Right lobe of liver (tissue), 6 donors: ENCODE measurements at places on chromosomes 2 and 18.

GRCh38 chr2:113930448-113930847 lies 40.6 kb downstream of the ACTR3 start:
- no peak overlapping the region for H3K4me3 ChIP-seq
- no peak for DNase-seq
- no peaks in the 10 kb centered on the region for H3K4me1 ChIP-seq
- no peak overlapping the region for H3K27ac ChIP-seq
- peaks cover 56% of the 10 kb centered on the region for H3K36me3 ChIP-seq

DNA sequence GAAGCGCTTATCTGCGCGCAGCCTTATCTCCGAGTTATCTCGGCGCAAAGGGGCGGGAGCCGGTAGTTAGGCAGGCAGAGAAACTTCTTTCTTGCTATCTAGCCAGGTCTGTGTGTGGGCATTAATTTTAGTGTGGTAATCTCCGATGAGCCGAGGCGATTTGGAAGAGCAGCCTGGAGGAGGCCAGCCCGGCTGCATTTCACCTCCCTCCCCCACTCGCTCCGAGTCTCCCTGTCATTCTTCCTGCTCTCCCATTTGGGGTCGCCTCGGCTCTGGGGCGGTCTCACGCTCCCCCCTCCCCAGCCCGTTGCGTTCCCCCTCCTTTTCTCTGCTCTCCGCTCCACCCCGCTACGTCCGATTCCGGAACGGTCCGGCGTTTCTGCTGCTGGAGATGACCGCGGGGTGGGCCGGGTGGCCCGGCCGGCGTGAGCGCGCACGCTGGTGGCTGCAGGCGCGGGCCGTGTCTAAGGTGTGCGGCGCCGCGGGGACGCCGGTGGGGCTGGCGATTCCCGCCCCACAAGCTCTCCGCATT lies 566 bp downstream of the GATA6 start:
- peak overlapping the region; percentile 50 for H3K4me3 ChIP-seq
- H3K27me3 ChIP-seq: no peaks in the 10 kb centered on the region
- H3K36me3 ChIP-seq: no peaks in the 10 kb centered on the region
- DNase-seq: peak; percentile 67
- peak overlapping the region; percentile 98 for H3K27ac ChIP-seq

- no peaks in the 10 kb centered on the region for H3K36me3 ChIP-seq
- H3K27ac ChIP-seq: no peak overlapping the region
- no peak overlapping the region for H3K4me3 ChIP-seq
- no peaks in the 10 kb centered on the region for H3K4me1 ChIP-seq
- DNase-seq: no peak
Observed at GRCh38 chr2:163717993-163718680, 17.7 kb downstream of the FIGN start.

- no peaks in the 10 kb centered on the region for H3K36me3 ChIP-seq
- no peak for DNase-seq
- no peak overlapping the region for H3K27ac ChIP-seq
- no peaks in the 10 kb centered on the region for H3K27me3 ChIP-seq
Observed at GRCh38 chr2:172811027-172811426, 75.4 kb downstream of the RAPGEF4 start.

- no peaks in the 10 kb centered on the region for H3K36me3 ChIP-seq
- no peak overlapping the region for H3K4me3 ChIP-seq
- no peaks in the 10 kb centered on the region for H3K4me1 ChIP-seq
Observed at GRCh38 chr18:62839874-62840713, 124.8 kb downstream of the PHLPP1 start.

- H3K4me3 ChIP-seq: no peak overlapping the region
Observed at GRCh38 chr2:151786483-151786882, 41.7 kb downstream of the ARL5A start.

GRCh38 chr18:7890075-7890474 lies 323.0 kb downstream of the PTPRM start:
- H3K4me3 ChIP-seq: no peak overlapping the region
- H3K4me1 ChIP-seq: no peaks in the 10 kb centered on the region
- no peaks in the 10 kb centered on the region for H3K36me3 ChIP-seq
- DNase-seq: no peak

GRCh38 chr2:158024288-158024898 lies 77.3 kb upstream of the UPP2 start:
- H3K4me1 ChIP-seq: no peaks in the 10 kb centered on the region
- no peak overlapping the region for H3K27ac ChIP-seq
- no peak for DNase-seq
- H3K27me3 ChIP-seq: no peaks in the 10 kb centered on the region

DNA sequence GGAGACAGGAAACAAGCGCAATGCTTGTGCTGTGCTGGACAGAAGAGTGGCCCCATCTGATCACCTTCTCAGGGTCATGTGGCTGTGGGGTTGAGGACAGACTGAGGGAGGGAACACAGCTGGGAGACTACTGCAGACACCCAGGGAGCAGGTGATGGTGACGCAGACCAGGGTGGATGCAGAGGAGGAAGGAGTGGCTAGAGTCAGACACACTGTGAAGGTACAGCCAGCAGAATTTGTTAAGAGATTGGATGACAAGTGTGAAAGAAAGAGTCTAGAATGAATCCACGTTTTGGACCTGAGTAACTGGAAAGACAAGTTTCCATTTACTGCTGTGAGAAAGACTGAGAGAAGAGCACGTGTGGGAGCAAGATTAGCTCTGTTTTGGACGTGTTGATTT lies 15.9 kb upstream of the POMC start:
- no peaks in the 10 kb centered on the region for H3K36me3 ChIP-seq
- no peaks in the 10 kb centered on the region for H3K4me1 ChIP-seq

- H3K27me3 ChIP-seq: no peaks in the 10 kb centered on the region
- H3K36me3 ChIP-seq: no peaks in the 10 kb centered on the region
- H3K4me1 ChIP-seq: peaks cover 32% of the 10 kb centered on the region
- DNase-seq: peak; percentile 75
Observed at GRCh38 chr2:240557808-240558207, at the start of gene ANKMY1. Gene ANKMY1 (minus strand): TSS chr2:240557988. CDS start chr2:240557335, 653 bp downstream.

DNA sequence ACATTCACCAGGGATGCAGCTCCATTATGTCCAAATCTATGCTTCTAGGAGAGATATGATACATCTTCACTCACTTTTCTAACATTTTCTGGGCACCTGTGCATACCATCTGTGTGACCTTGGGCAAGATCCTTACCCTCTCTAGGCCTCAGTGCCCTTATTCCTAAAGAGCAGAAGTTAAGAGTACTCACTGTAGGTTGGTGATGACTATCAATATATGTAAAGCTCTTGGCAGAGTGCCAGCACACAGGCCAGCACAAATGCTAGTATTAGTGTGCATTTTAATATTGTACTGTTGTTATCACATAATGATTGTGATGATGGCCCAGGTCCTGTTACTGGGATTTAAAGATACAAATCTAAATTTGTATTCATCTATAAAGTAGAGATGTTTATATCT lies 199.2 kb downstream of the RAD51AP2 start:
- no peaks in the 10 kb centered on the region for H3K27me3 ChIP-seq
- no peak overlapping the region for H3K27ac ChIP-seq
- DNase-seq: no peak
- no peaks in the 10 kb centered on the region for H3K36me3 ChIP-seq
- no peak overlapping the region for H3K4me3 ChIP-seq

GRCh38 chr2:226849349-226849748 lies 13.5 kb downstream of the RHBDD1 start:
- no peak for DNase-seq
- H3K27me3 ChIP-seq: no peaks in the 10 kb centered on the region
- H3K4me1 ChIP-seq: no peaks in the 10 kb centered on the region
- no peaks in the 10 kb centered on the region for H3K36me3 ChIP-seq
- no peak overlapping the region for H3K4me3 ChIP-seq
- no peak overlapping the region for H3K27ac ChIP-seq

DNA sequence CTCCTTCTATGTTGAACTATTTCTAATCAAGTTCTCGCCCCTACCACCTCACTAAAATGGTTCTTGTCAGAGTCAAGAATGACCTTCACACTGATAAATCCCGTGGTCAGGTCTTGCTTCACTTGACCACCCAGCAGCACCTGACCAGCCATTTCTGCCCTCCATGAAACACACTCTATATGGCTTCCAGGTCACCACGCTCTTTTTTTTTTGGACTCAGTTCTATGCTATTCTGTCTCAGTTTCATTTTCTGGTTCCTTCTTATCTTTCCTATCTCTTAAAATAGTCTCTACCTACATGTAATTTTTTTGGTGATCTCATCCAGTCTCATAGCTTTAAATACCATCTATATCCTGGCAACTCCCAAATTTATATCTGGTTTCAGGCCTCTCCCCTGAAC lies 11.4 kb downstream of the EIF2AK3 start:
- no peaks in the 10 kb centered on the region for H3K4me1 ChIP-seq
- no peak for DNase-seq
- no peak overlapping the region for H3K27ac ChIP-seq

- H3K27me3 ChIP-seq: no peaks in the 10 kb centered on the region
- H3K4me1 ChIP-seq: no peaks in the 10 kb centered on the region
- no peak for DNase-seq
- H3K4me3 ChIP-seq: no peak overlapping the region
- no peaks in the 10 kb centered on the region for H3K36me3 ChIP-seq
- no peak overlapping the region for H3K27ac ChIP-seq
Observed at GRCh38 chr2:110897966-110898365, 165.6 kb downstream of the ACOXL start.

GRCh38 chr18:80238651-80239260 lies 8.6 kb downstream of the PARD6G start:
- H3K27me3 ChIP-seq: no peaks in the 10 kb centered on the region
- H3K36me3 ChIP-seq: no peaks in the 10 kb centered on the region
- DNase-seq: no peak
- no peak overlapping the region for H3K27ac ChIP-seq

DNA sequence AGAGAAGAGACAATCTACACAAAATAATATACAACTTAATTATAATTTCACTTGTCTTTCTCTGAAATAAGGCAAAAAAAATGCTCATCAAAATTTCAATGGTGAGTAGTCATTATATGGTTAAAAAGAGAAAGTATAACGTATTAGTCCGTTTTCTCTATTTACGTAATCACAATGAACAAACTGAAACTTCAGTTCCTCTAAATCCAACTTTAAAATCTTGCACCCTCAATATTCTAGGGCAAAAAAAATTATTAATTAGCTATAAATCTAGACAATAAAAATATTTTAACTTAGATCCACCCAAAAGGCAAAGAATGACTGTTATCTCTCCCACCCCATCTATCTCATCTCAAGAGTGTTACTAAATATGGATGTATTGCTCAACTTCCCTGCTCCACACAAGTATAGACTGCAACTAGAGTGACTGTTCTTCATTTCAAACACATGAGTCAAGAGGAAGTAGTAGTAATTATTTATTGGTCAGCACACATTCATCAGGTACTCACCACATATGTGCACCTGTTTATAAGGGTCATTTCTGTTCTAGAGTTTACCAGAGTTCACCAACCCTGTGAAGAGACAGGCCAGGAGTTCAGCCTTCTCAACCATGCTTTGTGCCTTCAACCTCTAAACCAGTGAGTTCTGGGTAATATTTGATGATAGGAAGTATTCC lies 36.4 kb downstream of the STK39 start:
- H3K36me3 ChIP-seq: no peaks in the 10 kb centered on the region
- H3K4me3 ChIP-seq: no peak overlapping the region
- H3K27ac ChIP-seq: no peak overlapping the region

DNA sequence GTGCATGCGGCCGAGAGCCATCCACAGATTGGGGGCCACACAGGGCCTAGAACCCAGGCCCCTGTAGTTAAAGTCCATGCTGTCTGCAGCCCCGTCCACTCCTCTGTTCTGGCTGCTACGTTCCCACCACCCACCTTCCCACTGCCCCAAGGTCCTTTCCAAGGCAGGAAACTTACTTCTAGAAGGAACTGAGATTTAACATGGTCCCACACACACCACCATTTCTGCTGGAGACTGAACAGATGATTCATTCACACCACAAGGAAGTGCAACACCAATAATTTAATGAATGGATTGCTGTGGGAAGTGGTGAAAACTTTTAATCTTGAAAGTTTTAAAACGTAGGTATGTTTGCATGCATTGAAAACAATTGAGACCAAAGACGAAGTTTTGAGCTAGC lies 95.2 kb downstream of the LBH start:
- no peak overlapping the region for H3K27ac ChIP-seq
- no peak for DNase-seq
- no peaks in the 10 kb centered on the region for H3K27me3 ChIP-seq
- H3K36me3 ChIP-seq: no peaks in the 10 kb centered on the region

- no peak for DNase-seq
- no peak overlapping the region for H3K4me3 ChIP-seq
- H3K4me1 ChIP-seq: no peaks in the 10 kb centered on the region
- H3K36me3 ChIP-seq: no peaks in the 10 kb centered on the region
Observed at GRCh38 chr2:449246-450067, 161.6 kb upstream of the ALKAL2 start.

GRCh38 chr18:31760695-31761094 lies at the start of gene SLC25A52:
Gene SLC25A52 (minus strand): TSS chr18:31760880. CDS start chr18:31760661, 219 bp downstream.
- no peaks in the 10 kb centered on the region for H3K4me1 ChIP-seq
- DNase-seq: no peak
- no peak within 1 kb of the TSS for H3K4me3 ChIP-seq
- H3K36me3 ChIP-seq: no peaks in the 10 kb centered on the region
- no peak within 1 kb of the TSS for H3K27ac ChIP-seq
- H3K27me3 ChIP-seq: no peaks in the 10 kb centered on the region

GRCh38 chr2:157848213-157848612 lies 27.9 kb downstream of the ACVR1 start:
- no peaks in the 10 kb centered on the region for H3K27me3 ChIP-seq
- no peak overlapping the region for H3K27ac ChIP-seq
- H3K4me3 ChIP-seq: no peak overlapping the region
- DNase-seq: no peak
- H3K36me3 ChIP-seq: no peaks in the 10 kb centered on the region

GRCh38 chr18:28816155-28816554 lies 639.2 kb upstream of the CDH2 start:
- DNase-seq: no peak
- H3K27me3 ChIP-seq: no peaks in the 10 kb centered on the region
- no peaks in the 10 kb centered on the region for H3K36me3 ChIP-seq
- H3K4me3 ChIP-seq: no peak overlapping the region
- no peak overlapping the region for H3K27ac ChIP-seq

GRCh38 chr2:21519821-21520220 lies 396.1 kb downstream of the TDRD15 start:
- no peaks in the 10 kb centered on the region for H3K4me1 ChIP-seq
- H3K27ac ChIP-seq: no peak overlapping the region
- H3K36me3 ChIP-seq: no peaks in the 10 kb centered on the region
- DNase-seq: no peak

GRCh38 chr2:141020346-141020745 lies 1110.5 kb downstream of the LRP1B start:
- no peaks in the 10 kb centered on the region for H3K27me3 ChIP-seq
- no peaks in the 10 kb centered on the region for H3K36me3 ChIP-seq
- no peak for DNase-seq
- H3K4me1 ChIP-seq: no peaks in the 10 kb centered on the region
- no peak overlapping the region for H3K27ac ChIP-seq

DNA sequence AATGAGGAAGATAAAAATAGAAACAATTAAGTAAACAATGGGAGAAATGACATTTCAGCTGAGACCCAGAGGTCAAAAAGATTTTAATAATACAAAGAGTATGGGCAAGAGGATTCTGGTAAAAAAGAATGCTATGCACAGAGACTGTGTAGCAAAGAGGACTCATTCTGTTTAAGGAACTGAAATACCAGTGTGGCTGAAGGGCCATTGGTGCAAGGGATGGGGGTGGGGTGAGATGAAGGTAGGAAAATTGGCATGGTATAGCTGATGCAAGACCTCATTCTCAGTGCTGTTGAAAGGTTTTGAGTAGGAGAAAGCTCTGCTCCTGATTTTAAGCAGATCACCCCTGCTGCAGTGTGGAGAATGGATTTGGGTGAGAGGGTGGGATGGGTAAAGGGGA lies 10.8 kb downstream of the GALNT1 start:
- H3K27ac ChIP-seq: no peak overlapping the region
- no peaks in the 10 kb centered on the region for H3K36me3 ChIP-seq
- H3K4me3 ChIP-seq: no peak overlapping the region
- no peak for DNase-seq

GRCh38 chr2:189628817-189629530 lies 32.3 kb upstream of the ASNSD1 start:
- no peak overlapping the region for H3K27ac ChIP-seq
- no peaks in the 10 kb centered on the region for H3K27me3 ChIP-seq
- H3K36me3 ChIP-seq: no peaks in the 10 kb centered on the region
- no peak for DNase-seq
